ENCODE measurements at places on chromosomes 6 and 20.

DNA sequence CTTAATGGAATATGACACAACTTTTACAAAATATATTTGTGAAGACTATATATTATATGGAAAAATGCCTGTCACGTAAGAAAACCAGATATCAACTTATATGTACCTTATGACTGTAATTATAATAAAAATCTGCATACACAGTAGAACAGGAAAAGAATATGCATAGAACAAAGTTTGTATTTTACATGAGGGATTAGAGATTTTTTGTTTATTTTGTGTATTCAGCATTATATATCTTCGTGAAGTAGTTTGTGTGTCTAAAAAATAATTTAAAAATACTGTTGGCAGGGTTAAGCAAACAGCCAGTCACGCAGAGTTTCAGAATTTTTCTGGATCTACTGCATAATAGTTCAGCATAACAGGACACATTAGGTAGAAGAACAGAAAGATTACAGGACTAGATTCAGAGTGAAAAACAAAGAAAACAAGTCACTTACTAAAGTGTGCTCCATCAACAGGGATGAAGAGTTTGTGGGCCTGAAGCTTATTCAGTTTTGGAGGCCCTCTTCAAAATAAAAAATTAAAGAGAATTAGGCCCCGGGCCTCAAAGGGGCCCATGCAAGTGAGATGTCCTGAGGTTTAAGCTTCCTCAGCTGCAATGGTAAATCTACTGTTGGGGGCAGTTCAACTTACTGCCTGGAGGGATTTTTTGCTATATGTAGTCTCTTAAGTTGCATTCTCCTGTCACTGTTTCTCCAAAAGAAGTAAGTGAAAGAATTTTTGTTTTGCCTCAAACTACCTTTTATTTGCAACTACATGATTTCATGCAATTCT, 16.3 kb downstream of the TXLNB start:
- ATAC-seq = no peak

- no peak for ATAC-seq
Observed at GRCh38 chr6:167722634-167723309, 103.9 kb upstream of the AFDN start.

DNA sequence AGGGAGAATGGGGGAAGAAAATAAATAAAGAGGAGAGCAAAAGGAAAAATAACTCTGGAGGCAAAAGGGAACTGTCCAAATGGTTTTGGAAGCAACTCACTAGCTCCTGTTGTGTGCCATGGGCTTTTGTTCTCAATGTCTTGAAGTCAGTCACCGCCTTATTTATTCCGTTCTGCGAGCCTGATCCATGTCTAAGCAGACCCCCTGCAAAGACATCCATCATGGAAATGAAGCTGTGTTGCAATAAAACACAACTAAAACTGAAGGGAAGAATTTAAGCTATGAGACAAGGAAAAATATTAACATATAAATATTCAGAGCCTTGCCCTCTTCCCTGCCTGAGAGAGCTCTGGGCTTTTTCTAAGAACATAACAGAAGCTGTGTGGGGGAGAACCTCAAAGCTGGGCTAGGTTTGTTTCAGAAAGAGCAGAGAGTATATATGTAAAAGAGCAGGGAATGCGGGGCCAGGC, 373.2 kb upstream of the CNR1 start:
- ATAC-seq = peak; percentile 77

DNA sequence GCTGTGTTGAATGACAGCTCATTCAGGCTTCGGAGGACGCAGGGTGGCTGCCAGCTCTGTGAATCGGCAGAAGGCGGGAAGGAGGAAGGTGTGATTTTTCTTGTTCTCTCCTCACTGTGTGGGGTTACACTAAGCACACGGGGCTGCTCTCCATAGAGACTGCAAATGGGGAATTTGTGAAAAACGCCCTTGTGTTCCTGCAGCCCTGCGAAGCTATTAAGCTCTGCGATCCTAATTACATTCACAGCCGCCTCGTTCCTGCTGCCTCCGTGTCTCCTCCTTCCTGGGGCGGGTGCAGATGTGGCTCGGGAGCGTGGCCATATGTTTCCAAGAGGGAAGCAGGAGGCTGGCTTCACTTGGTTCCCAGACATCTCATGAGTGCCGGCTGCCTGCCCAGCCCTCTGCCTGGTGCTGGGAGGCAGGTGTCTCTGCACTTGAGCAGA, 124.0 kb downstream of the TOX2 start:
- peak; percentile 92 for ATAC-seq

- ATAC-seq = no peak
Observed at GRCh38 chr6:26211963-26212362, 124.7 kb downstream of the HFE start.
